GM04504 (cell line): ENCODE measurements at places on chromosomes 2 and 18.
A peak's percentile ranks its signal among the peaks of the same experiment; 100 is the strongest.

GRCh38 chr2:10473121-10473756 is 25.1 kb upstream of the ODC1 start:
- no peak for DNase-seq

GRCh38 chr2:106191511-106192016 is 2.5 kb downstream of the UXS1 start:
- DNase-seq: no peak

GRCh38 chr18:75130591-75131328 is 78.2 kb downstream of the PTGR3 start:
- DNase-seq: no peak

- DNase-seq: no peak
These were observed 76.5 kb downstream of the SDC1 start for GRCh38 chr2:20148426-20148922.

GRCh38 chr2:201618744-201619662 is 24.3 kb downstream of the TMEM237 start:
- peak; percentile 41 for DNase-seq

GRCh38 chr2:24576617-24577016 is 85.6 kb downstream of the NCOA1 start:
- no peak for DNase-seq

DNA sequence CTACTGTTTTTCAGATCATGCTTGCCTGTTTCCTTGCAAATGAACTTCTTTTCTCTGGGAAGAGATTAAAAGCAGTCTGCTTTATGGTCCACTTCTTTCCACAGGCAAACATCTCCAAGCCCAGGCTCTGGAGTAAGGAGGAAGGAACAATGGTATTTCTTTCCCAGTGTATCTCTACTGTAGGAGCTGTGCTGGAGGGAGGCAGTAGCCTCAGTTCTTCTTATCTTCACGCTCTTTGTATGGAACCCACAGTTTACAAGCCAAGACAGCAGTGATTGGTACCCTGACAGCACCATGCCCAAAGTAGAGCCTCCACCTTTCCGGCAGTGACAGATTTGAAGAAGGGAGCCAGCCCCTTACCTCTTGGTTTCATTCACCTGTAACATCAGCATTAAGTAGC is 35.2 kb downstream of the SPOPL start:
- no peak for DNase-seq

DNA sequence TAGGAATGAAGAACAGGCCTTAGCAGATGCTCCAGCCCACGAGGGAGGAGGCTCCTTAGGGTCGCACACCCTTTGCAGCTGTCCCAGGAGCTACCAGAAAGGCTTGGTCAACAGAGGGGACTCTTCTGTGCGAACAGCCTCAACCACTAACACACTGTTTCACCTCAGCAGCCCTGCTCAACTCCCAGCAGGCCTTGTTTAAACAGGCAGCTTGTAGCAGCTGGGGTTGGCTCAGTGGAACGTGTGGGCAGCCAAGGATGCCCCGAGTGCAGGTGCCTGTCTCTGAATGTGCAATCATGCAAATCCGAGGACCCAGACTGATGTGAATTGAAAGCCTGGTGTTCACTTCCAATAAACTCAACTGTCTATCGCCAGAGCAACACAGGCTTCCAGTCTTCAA is 88.7 kb upstream of the CXCR4 start:
- DNase-seq: no peak

DNA sequence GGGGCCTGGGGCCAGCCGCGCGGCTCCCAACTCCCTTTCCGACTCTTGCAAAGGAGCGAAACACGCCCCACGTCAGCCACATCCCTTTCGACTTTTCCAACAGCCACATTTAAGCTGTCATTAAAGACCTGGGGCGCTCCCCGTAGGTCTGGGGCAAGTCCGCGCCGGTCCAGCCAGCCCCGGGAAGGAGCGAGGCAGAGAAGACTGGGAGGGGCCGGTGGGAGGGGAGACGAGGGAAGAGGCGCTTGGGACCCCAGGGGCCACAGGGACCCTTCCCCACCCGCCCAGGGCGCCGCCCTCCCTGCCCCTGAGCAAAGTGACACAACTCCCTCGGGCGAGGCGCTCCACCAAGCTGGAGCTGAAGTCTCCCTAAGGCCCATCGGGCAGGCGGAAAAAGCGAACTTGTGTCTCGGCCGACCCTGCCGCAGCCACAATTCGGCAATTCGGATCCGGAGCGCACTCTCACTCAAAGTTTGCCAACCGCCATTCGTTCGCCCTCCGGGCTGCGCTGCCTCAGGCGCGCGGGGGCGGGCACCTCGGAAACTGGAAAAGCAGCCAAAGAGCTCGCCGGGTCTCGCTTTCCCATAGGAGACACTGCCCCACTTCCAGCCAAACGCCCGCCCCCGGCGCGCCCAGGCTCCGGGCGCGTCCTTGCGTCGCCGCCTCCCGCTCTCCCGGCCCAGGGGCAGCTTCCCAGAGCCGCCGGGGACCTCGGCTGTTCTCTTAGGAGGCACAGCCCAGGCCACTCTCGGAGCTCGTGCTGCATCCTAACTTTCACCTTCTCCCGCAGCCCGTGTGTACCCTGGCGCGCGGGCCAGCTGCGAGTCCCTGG is 1.1 kb upstream of the KCTD1 start:
- no peak for DNase-seq

DNA sequence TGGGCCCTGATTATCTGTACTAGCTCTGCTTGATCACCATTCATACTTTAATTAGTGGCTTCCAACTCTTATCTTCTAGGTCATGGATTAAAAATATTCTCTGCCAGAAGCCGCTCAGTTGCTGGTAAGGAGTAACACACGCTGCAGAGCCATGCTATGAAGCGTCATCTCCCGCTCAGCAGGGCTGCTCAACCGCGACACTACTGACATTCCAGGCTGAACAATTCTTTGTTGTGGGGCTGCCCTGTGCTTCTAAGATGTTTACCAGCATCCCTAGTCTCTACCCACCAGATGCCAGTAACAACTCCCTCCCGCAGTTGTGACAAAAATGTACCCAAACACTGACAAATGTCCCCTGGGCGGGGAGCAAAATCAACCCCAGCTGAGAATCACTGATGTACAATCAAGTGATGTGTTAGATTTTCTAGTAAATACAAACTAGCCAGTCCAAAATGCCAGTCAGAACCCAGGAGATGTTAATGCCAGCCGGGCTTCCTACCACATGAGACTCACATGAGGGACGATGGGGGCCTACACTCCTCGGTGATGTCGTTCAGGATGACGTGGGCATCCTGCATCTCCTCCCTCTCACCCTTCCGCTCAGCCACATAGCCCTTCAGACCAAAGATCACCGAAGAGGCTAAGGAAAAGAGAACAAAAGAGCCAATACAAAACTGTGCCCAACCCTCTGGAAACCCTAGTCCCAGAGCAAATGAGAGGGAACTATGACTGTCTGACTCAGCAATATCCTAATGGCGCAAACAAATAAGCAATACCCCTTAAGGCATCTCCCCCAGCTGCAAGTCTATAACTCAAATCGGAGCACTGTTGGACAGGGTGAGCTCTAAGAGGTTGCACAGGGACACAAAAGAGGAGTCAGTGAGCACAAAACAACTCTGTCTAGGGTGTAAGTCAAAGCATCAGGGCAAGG is 15.6 kb downstream of the ILKAP start:
- no peak for DNase-seq

GRCh38 chr2:43111788-43112554 is 114.4 kb downstream of the ZFP36L2 start:
- no peak for DNase-seq

- DNase-seq: no peak
These were observed 83.5 kb downstream of the MYL12B start for GRCh38 chr18:3345452-3345851.

DNA sequence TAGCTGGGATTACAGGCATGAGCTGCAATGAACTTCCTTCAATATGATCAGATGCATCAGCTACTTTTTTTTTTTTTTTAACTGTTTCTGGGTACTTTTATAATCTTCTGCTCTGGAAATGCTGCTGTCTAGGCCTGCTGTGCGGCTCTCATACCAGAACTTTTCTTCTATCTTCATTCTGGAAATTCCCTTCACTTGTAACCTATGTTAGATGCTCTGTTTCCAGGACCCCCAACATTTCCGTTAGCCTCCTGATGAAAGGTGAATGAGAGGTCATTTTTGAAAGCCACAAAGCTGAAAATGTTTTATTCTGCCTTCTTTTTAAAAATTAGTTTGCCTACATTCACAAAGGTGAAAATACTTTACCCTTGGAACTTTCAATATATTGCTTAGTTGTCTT is 8.6 kb downstream of the AGFG1 start:
- DNase-seq: no peak

GRCh38 chr2:207704078-207704477 is 7.4 kb upstream of the CCNYL1 start:
- no peak for DNase-seq
